ENCODE measurements at places on chromosomes 2 and 18.

DNA sequence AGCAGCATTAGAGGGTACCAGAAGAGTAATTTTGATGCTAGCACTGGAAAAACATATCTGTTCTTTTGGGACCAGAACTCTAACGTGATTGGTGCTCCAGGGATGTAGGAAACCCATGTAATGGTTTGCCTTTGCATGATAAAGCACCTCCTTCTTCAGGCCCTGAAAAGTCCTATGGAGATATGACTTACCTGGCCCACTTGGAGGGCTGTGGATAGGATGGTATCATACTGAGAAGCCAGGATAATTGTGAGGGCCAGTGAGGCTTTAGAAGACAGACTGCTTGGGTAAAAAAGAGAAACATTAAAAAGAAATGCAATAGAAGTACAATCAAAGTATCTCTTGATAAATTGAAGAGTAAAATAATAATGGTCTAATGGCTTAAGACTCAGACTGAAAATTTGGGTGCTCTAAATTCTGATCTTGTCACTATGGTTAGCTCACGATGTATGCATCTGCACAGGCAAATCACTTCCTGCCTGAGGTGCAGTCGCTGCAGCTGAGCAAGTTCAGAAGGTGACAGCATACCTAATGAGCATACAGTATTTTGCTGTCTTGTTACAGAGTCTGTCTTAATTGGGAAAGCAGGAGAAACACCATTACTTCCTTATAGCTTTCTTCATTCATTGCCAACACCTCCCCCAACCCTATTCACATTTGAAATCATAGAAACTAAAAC, 371.5 kb downstream of the NUP35 start:
- no peak for DNase-seq

- DNase-seq = no peak
These were observed 24.1 kb downstream of the PRKD3 start for GRCh38 chr2:37300578-37300977.

GRCh38 chr18:23131693-23132319, 3.5 kb upstream of the CABLES1 start:
- peak; percentile 43 for DNase-seq

DNA sequence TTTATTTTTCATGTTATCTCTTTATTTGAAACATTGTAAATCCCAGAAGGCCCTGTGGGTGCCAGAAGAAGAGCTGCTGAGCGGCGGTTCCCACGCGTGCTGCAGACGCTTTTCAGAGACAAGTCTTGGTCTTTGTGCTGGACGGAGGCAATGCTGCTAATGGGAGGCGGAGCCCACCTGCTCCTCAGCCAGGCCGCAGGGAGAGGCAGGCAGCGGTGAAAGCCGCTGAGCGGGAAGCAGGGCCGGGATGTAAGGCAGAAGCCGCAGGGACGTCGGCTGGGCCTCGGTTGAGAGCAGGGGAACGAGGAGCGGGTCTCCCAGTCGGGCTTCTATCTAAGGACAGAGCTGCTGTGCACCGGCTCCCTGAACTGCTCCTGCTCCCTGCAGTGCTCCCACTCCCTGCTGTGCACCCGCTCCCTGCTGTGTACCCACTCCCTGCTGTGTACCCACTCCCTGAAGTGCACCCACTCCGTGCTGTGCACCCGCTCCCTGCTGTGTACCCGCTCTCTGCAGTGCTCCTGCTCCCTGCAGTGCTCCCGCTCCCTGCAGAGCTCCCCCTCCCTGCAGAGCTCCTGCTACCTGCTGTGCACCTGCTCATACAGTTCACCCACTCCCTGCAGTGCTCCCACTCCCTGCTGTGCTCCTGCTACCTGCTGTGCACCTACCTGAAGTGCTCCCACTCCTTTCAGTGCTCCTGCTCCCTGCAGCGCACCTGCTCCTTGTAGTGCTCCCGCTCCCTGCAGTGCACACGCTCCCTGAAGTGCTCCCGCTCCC, 16.4 kb downstream of the TMEM18 start:
- no peak for DNase-seq

DNA sequence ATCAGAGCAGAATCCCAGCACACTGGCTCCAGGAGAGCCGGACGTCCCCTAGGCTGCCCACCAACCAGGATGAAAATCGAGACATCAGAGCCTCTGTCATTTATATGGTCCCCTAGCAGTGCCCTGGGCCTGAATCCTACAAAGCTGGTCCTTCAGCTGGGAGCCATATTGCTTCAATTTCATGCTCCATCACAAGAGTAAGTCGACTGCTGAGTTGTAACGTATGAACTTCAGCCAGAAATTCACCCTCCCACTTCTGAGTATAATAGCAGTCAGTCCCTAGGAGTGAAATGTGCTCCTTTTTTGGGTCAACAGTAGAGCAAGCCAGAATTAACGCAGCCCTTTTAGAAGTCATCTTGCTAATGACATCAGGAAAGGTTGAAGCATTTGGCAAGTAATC, 126.4 kb downstream of the CCBE1 start:
- DNase-seq = no peak

DNA sequence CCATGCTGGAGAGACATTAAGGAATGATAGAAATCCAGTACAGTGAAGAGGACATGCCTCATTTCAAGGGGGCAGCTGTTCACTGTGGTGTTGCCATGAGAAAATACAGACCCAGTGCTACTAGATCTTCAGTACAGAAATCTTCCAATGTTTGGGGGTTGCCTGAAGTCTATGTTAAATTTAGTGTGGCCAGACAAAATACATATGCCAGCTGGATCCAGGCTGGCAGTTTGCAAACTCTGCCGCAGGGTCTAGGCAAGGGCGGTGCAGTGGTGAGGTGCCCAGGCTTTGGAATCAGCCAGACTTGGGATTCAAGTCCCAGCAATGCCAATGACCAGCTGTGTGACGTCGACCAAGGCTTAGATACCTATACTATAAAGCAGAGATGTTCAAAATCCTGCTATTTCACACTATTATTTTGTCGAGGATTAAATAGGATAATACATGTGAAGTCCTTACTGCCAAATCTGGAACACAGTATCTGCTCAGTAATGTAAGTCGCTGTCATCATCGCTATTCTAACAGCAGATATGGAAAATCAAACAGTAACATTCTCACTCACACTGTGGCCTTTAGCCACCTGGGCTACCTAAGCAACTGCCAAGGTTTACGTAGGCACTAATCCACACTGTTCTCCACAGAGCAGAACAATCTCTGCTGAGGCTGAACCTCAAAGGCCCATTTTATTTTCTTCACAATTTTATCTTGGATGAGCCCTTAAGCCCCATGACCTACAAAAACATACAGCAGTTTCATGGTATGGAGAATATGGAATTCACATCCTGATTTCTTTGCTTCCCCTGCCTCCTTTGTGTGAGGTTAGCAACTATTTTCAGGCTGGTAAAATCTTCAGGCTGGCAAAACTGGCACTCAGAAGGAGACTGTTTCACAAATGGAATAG, 5.9 kb upstream of the TMSB10 start:
- no peak for DNase-seq

DNA sequence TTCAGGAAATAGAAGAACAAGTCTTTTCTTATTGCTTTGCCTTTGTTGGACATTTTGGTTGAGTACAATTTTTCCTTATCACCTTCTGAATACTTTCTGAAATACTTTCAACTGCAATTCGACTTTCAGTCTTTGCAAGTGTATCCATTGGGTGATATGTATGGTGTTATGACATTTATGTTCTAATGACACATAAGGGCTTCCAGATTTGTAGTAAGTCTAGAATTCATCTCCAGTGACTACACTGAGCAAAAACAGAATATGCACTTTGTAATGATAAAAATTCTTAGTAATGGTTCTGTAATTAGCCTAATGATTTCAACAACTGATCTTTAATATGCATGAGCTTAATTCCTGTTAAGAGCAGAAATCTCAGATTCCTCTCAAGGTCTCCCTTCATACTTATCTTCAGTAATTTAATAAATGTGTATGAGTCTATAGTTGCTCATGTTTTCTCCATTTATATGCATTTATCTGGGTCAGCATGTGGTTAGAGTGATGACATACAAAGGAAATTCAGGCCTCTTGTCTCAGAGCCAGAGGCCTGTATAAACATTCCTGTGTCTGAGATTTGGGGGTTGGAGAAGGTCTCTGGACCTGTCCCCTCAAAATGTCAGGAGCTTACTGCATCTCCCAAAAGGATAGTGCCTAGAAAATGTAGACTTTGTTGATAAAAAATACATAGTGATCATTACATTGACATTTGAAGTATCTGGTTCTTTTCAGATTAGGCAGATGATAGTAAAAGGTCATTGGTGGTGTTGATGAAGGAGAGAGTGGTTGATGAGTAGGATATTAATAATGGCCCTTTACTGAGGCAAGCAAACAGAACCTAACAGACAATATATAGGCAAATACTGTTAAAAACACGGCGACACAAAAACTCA, 114.9 kb downstream of the QPCT start:
- no peak for DNase-seq

GRCh38 chr2:27773959-27774358, 2.4 kb downstream of the MRPL33 start:
- DNase-seq = no peak

GRCh38 chr2:25749676-25750075, 76.3 kb upstream of the DTNB start:
- no peak for DNase-seq

- no peak for DNase-seq
These were observed 256.5 kb downstream of the TPGS2 start for GRCh38 chr18:36572135-36572856.

DNA sequence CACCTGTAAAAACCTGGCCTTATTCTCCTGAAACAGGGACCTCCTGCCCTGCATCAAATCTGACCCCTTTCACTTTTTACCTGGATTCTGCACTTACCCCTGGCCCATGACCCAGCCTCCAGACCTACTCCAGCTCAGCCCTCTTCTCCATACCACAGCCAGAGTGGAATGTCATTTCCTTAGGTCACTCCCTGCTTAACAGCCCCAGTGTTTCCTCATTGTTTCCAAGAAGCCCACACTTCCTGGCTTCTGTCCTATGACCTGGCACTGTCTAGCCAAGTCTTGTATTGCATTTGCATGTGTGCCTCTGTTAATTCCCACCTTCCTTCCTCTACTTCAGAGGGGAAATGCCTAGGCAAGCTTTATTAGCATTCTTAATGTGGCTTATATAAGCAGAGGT, 51.4 kb upstream of the TRIB2 start:
- DNase-seq = no peak

- no peak for DNase-seq
These were observed 4.5 kb upstream of the GLI2 start for GRCh38 chr2:120731175-120731574.

DNA sequence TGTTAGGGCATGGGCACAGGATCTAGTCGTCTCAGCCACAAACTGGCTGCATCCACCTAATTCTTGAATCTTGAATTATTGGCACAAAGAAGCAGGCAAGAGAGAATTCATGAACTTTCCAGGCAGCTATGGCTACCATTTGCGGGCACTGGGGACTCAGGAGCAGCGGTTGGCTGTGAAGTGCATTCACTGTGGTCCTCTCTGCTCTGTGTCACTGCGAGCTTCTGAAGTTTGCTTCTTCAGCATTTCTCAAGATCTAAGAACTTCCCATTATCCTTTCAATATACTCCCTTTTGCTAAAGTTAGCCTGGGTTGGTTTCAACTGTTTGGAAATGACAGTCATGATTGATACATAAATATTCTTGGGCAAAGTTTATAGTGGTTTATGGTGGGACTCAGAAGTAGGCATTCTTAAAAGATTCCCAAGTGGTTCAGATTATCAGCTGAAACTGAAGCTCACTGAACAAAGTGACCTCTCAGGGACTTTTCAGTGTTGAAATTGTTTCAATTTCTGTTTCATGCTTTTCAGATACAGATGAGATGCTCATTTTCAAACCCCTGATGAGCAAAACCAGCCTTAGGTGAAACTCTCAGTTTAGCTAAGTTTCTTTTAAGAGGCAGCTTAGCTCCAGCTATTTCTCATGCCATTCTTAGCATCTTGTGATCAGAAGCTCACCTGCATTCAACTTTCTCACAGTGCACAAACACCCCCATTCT, 1258.3 kb upstream of the GYPC start:
- no peak for DNase-seq

GRCh38 chr18:75489493-75490190, 62.1 kb upstream of the SMIM21 start:
- DNase-seq = no peak

DNA sequence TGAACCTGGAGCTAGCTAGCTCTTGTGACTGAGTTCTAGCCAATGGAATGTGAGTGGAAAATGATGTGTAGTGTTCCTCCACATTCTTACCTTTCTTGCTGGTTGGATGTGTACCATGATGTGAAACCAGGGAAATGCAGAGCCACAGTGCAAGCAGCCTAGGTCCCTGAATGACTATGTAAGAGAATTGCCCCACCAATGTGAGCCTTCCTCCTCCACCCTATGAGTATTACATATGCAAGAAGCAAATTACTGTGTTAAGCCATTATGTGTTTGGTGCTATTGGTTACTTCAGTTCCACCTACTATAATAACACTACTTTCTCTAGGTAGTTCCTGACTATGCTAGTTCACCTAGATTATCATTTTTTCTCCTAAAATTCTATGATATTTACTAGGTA, 39.6 kb downstream of the LCLAT1 start:
- no peak for DNase-seq

GRCh38 chr2:42909966-42910365, 117.6 kb upstream of the HAAO start:
- no peak for DNase-seq

DNA sequence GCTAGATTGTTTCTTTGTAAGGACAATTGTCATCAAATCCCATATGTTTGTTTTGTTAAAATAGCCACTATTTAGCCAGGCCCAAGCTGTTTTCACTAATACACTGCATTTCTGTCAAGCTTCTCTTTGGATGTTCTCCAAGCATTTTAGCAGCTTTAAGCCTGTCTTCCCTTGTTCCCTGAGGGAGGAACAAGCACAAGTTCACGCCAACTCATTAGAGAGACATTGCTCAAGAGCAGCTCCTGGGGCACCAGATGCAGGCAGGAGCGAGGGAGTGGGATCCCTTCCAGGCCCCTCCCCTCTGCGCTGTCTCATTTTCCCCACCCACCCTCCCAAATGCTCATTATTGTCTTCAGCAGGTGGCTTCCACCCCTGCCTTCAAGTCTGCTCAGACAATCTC, 32.6 kb upstream of the PPP3R1 start:
- no peak for DNase-seq

GRCh38 chr2:81304154-81304830, 999.7 kb upstream of the LRRTM1 start:
- no peak for DNase-seq

- DNase-seq = no peak
These were observed 56.0 kb downstream of the LBH start for GRCh38 chr2:30287190-30287840.

- no peak for DNase-seq
These were observed 172.9 kb upstream of the SETBP1 start for GRCh38 chr18:44507729-44508325.

DNA sequence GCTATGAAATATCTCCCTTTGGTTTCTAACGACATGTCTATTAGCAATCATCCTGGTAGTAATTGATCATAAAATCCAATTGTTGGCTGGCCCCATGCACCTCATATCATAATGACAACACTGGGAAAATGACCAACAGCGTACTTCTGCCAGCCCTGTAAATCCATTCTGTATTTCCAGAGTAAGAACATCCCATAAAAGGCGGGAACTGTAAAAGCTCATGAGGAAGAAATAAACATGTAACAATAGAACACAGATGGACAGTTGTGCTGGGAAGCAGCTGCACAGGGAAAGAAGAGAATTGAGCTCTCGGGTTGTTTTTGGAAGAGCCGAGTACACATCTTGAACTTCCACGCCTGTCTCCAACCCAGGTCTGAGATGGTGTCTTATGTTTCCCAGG, 218.7 kb downstream of the CMPK2 start:
- no peak for DNase-seq
